CD4-positive, alpha-beta T cell treated with Interleukin-21 for 1 hour (primary cell): ENCODE measurements at places on chromosomes 1 and 21.

- no peak for DNase-seq
These were observed 404.8 kb downstream of the DUSP10 start for GRCh38 chr1:221337106-221337505.

DNA sequence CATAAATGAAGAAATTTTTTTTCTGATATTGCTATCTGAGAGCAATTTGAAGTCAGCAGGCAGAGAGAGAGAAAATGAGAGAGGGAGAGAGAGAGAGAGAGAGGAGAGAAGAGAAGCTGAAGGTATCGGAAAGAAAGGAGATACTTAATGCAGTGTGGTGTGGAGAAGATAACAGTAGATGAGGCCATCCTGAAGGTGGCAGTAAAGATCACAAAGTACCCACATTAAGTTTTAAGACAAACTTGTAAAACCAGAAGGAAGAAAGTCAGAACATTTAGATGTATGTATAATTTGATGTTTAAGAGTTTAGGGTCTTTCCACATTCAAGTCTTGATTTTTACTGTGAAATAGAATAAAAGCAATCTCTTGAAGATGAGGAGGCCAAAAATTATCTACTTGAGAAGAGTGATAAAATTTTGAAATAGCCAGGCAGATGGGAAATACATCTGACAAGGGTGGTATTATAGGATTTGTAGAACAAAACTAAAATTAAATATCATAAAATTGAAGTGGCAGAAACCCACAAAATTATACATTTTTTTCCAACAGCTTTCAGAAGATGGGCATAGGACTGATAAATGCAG, 1753.4 kb downstream of the MRPL39 start:
- DNase-seq = peak; percentile 40

DNA sequence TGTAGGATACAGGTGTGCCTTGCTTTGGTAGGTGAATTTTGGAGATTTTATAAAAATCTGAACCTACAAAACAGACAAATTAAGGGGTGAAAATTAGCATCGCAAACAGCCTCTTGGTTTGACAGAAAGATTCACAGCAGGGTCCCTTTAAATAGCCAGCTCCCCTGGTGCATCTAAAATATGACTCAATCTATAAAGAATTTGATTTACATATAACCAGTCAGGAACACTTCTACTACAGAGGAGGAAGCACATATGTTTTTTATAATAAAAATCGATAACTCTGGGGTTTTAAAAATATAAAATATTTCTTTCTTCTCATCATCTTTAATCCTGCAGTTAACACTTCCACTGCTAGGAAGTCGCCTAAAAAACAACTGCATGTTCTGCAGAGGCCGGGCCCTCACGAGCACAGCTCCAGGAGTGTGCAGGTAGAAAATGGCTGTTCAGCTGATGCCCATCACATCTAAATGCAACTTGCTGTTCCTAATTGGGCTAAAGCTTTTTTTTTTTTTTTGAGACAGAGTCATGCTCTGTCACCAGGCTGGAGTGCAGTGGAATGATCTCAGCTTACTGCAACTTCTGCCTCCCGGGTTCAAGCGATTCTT, 203.4 kb downstream of the HS2ST1 start:
- no peak for DNase-seq

- DNase-seq = no peak
These were observed 9.3 kb downstream of the CYB5RL start for GRCh38 chr1:54190526-54190925.

GRCh38 chr1:20354610-20355009, 63.9 kb downstream of the VWA5B1 start:
- no peak for DNase-seq

GRCh38 chr1:47669081-47669585, 231.3 kb downstream of the FOXD2 start:
- DNase-seq = no peak

GRCh38 chr1:208269338-208269666, 25.1 kb upstream of the PLXNA2 start:
- no peak for DNase-seq

DNA sequence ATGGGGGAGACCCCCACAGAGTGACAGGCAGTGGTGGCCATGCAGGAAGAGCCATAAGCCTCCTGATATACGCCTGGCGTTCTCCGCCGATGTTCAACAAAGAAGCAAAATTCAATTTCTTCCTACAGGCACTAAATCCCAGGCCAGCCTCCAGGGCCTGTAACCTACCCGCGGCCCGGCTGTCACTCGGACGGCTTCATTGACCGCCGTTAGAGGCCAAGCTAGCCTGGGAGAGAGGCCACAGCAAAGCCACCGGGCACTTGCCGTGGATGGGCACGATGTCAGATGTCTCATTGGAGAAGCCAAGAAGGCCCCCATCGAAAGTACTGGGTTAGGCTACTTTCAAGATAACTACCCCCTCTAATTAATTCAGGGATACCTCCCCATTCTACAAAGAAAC, 9.7 kb downstream of the ADGRB2 start:
- no peak for DNase-seq

- peak; percentile 56 for DNase-seq
These were observed 101.7 kb downstream of the NR5A2 start for GRCh38 chr1:200128944-200129879.

DNA sequence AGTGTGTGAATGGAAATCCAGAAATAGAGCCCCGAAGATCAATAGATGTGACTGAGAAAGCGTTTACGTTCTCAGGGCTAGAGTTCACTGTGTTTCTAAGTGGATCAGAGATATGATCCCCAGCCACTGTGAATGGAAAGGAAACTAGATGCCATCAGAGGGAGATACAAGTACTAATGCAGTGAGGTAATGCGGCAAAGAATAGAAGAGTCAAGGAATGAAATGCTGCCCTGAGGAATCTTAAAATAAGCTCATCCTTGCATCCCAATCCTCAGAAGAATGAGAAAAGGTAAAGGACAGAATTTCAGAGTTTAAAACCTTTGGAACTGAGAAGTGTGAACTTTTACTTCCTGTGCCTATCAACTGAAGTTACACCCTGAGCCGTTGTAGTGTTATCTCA, 165.5 kb upstream of the ESRRG start:
- no peak for DNase-seq

GRCh38 chr21:38793926-38794713, 11.6 kb upstream of the ETS2 start:
- no peak for DNase-seq

DNA sequence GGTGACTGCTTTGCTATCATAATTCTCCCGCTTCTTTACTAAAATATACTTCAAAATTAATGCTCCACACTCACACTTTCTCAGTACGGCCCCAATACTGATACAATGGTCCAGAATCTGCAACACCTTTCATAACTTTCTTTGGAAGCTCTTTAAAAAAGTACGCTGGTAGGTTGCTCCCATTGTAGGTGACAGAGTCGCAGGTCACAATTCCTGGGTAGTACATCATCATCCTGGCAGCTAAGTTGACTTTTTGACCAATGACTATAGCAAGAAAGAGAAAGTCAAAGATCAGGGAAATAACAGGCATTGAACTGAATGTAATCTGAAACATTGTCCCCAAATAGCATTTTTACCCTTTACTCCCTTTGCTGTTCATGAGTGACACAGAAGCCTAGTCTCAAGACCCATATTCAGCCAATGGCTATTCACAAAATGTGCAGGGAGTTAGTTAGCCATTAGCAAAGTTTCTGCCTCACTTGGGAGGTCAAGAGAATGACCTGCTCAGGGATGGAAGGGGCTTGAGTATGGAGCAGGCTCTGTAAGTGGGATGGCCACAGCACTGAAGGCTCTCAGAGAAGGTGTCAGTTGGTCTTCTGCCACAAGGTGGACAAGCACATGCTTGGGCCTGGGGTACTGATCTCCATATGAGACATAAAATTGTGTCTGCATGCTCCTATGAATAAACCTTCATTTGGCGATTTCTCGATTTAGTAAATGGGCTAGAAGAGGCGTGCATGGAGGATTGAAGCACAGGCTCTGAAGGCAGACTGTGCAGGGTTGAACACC, 35.4 kb downstream of the ADCY10 start:
- DNase-seq = no peak

DNA sequence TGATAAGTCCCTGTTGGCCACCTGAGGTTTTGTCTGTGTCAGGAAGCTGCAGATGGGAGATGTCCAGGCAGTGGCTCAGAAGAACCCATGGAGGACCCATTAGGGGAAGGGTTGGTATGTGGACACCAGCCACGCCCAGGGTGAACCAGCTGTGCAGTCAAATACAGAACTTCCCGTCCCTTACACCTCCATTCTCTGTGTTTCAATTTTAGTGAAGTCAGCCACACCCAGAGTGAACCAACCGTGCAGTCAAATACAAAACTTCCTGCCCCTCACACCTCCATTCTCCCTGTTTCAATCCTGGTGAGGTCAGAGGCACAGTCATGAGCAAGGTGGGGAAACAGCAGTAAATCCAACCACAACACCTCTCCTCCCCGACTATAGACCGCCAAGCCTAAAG, 27.4 kb downstream of the BACE2 start:
- no peak for DNase-seq

DNA sequence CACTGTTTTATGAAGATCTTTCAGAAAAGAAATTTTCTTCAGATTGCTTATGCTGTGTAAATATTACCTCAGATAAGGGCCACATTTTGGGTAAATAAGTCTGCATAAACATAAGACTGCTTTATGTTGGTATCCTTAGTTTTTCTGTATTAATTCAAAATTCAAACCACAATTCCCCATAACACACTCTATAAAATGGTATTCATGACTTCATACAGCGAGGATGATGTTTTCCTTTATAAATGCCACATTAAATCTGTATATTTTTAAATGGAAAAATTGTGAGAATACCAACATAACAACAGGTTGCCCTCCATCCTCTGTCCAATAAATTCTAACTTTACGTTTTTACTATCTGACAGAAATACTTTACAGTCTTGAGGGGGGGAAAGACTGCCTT, 248.7 kb upstream of the CXADR start:
- DNase-seq = no peak

GRCh38 chr1:119910618-119911017, 14.3 kb upstream of the ADAM30 start:
- no peak for DNase-seq

GRCh38 chr21:31700040-31700439, 31.9 kb downstream of the SCAF4 start:
- no peak for DNase-seq

DNA sequence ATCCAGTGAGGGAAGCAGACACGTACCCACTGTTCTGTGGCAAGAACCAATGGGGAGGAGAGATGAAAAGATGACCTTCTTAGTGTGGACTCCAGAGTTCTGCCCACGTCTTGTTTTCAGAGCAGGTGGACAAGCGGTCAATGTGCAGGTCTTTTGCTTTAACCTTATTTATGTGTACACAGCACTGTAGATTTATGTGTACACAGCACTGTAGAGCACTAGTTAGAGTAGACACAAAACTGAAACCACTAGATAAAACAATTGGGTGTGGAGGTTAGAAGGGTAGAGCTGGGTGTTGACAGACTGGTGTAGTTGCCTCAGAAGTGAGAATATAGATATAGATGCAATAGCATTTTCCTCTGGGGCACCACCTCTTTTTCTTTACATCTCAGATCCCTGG, 150.0 kb downstream of the MAGI3 start:
- no peak for DNase-seq

DNA sequence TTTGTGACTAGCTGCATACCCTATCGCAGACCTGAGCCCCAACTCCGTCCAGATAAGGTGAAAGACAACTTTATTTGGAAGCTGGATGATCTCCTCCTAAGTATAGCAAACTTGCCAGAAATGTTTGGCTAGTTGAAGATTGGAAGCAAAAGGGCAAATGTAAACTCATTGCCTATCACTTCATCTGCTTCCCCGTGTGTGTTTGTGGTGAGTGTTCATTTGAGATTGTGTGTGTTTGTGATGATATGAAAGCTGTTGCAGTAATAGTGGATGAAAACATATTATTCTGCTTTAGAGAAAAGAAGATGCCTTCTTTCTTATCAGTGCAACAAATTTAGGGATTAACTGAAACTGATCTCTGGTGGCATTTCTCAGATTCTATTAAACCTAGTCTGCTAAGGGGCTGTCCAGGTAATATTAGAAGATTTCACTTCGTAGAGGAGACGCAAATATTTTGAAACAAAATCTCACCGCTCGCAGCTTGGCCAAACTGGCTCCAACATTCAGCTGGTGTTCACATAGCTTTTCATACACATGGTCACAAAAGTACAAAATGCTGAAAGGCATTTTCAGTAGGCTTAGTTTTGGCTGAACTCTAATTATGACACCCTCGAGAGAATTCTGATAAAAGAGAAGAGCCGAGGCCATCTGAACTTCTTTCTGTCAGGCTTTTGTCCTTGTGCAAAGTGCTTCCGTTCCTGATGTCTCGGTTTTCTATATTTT, 1.1 kb downstream of the TBX19 start:
- no peak for DNase-seq

DNA sequence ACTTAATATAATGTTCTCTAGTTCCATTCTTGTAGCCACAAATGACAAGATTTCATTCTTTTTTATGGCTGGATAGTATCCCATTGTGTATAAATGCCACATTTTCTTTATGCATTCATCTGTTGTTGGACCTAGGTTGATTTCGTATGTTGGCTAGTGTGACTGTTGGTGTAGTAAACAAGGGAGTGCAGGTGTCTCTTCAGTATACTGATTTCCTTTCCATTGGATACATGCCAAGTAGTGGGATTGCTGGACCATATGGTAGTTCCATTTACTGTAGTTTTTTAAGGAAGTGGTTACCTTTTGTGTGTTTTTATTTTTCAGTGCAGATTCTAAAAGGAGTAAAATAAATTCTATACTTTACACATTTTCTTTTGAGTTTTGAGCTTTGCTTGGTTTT, 5.7 kb downstream of the PARK7 start:
- no peak for DNase-seq

DNA sequence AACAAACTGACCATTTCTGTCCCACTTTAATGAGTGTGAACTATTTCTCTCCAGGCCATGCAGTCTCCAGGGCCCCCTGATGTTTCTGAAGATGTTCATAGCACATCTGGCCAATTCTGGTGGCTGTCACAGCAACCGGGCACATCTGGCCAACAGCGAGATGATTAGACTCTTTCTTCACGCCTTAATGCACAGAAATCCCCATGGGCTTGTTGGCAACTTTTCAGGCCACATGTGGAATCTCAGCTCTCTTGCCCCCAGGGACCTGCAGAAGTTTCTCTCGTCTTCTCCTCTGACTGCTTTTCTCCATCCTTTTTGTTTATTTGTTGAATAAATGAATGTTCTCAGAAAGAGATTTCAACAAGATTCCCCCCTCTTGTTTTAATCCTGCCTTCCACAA, 71.2 kb upstream of the HMGB4 start:
- no peak for DNase-seq

DNA sequence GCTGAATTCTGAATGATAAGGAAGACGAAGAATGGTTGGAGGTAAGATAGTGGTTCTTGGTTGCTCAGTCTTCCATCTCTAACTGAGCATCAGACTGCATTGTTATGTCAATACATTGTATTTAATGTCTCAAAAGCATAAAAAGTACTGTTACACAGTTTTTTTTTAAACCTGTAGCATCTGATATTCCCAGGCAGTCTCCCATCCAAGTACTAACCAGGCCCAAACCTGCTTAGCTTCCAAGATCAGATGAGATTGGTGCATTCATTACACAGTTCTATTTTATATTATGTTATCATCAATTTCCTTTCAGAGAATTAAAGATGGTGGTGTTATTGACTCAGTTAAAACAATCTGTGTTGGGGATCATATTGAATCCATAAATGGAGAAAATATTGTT, 48.9 kb downstream of the GIPC2 start:
- DNase-seq = no peak

GRCh38 chr1:114436799-114437198, 74.2 kb downstream of the TRIM33 start:
- DNase-seq = no peak

- DNase-seq = no peak
These were observed 314.0 kb downstream of the NTNG1 start for GRCh38 chr1:107454791-107455190.

- DNase-seq = no peak
These were observed 37.8 kb downstream of the DRAM2 start for GRCh38 chr1:111101854-111102642.

- DNase-seq = no peak
These were observed 63.1 kb upstream of the SH3GLB1 start for GRCh38 chr1:86641318-86641717.
